ENCODE measurements at places on chromosomes 4 and X. TPM values are rescaled to one million over a fixed set of nuclear protein-coding genes. Genes with fewer than 3 reads are reported as not detected.

DNA sequence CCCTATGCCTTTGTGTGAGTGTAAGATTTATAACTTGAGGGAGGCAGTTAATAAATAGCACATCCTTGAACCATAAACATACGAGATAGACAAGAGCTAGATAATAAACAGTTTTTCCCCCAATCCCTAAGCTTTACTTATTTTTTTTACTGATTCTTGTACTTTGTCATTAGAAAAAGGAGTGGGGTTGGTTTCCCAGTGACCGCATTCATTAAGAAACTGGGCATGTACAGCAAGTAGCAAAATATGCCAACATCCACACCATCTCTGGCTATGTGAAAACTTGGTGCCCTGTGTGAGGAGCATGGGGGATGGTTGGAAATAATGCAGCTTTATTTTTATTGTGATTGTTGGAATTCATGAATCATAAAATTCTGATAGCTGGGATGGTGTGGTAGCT lies 176.2 kb downstream of the CBR4 start:
- no peak for DNase-seq

DNA sequence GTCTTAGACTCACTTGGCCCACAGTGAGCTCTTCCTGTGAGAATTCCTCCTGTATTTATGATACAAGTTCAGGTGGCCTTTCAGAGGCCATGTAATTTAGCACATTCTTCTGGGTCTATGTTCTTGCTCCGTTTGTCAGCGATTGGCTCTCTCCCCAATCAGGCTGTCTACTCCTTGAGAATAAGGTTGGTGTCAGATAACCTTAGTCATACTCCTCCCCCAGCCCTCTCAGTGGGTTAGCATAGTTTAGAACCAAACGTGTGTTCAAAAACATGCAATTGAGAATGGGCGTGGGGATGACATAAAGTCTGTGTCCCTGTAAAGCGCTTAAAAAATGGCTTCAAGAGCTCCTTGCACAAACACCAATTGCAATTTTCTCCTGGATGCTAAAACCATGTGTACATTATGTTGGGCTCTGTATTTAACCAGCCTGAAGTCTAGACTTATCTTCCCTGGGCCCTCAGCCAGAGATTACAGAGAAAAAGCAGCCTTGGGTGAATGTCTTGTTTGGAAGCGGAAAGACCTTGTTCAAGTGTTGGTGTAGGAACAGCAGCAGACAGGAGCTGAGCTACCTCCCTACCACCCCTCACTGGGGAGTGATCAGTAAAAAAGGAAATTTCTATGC lies 9.9 kb upstream of the CT47C1 start:
- DNase-seq, result no peak

- no peak for DNase-seq
Measured at GRCh38 chr4:28117084-28117682, 1256.5 kb downstream of the STIM2 start.

DNA sequence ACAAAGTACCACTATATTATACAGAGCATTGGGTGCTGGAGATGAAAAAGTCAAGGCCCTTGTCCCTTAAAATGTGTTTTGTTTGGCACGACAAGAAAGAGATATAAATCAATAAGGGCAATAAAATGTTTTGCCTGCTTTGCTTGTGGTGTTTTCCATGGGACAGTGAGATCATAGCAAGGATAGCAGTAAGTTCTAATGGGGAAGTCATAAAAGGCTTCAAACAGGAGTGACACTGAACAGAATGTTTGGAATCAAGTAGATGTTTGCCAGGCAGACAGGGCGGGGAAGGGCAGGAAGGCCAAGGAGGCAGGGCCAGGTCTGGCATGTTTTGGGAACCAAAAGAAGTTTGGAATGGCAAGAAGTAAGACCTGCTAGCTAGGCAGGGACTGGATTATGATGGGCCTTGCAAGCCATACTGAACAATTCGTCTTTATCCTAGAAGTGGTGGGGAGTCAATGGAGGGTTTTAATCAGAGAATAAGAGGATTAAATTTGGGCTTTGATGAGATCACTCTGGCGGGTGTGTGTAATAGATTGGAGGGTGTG lies 16.4 kb downstream of the FGF2 start:
- DNase-seq, result no peak

- DNase-seq, result no peak
Measured at GRCh38 chr4:70251945-70252277, 9.5 kb downstream of the CSN3 start.

ZNF711 gene
- 6.2 TPM for total RNA-seq

COL25A1 gene
- 0.14 TPM for total RNA-seq

MND1 gene
- total RNA-seq, result 5.6 TPM

HTN1 gene
- not detected for total RNA-seq

SLC9A6 gene
- 19.3 TPM for total RNA-seq

PABPC1L2A gene
- not detected for total RNA-seq

BST1 gene
- total RNA-seq, result 49.0 TPM

All from dermis blood vessel endothelial cell (primary cell).